ENCODE measurements at places on chromosomes 5 and 9.

DNA sequence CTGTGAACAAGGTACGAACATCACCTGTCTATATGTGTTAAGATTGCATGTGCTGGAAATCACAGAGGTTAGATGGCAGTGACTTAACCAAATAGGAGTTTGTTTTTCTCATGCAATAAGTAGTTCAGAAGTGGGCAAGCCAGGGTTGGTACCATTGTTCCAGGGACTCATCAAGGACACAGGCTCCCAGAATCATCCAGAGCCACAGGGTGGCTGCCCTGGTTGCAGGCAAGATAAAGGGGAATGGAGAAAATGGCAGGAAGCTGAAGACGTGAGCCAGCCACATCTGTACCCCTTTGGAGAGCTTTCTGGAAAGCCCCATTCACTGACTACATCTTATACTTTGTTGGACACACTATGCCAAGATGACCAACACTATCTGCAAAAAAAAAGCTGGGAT is 126.0 kb upstream of the IL12B start:
- DNase-seq, result no peak

GRCh38 chr5:133932441-133933168 is 35.8 kb downstream of the C5orf15 start:
- no peak for DNase-seq

GRCh38 chr9:98865284-98865875 is 57.9 kb downstream of the GALNT12 start:
- DNase-seq, result no peak

DNA sequence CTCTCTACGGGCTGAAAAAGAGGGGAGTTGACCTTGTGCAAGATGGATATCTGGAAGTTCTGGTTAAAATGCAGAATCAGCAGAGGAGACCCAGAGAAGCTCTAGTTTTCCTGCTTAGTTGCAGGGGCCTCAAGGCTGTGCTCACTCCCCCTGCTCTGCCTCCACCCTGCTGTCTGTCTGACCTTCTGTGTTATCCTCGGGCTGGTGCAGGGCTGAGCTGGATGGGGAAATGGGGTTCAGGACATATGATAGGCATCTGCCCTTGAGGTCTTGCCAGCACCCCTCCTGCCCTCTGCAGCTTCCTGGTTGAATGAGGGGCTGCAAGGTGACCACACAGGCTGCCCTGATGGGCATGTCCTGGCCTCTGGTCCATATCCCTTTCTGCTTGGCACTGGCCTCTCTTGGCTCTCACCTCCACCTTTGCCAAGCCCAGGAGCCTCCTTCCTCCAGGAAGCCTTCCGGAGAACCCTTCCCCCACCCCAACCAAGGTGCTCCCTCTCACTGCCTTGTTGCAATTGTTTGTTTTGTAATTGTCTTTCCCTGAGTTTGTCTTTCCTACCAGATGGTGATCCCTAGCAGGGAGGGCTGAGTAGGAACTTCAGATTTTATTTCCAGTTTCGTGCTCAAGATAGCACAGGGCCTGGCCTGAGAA is 1.3 kb downstream of the TMEM268 start:
- DNase-seq, result no peak

GRCh38 chr5:169153405-169153804 is 147.5 kb downstream of the SLIT3 start:
- no peak for DNase-seq

DNA sequence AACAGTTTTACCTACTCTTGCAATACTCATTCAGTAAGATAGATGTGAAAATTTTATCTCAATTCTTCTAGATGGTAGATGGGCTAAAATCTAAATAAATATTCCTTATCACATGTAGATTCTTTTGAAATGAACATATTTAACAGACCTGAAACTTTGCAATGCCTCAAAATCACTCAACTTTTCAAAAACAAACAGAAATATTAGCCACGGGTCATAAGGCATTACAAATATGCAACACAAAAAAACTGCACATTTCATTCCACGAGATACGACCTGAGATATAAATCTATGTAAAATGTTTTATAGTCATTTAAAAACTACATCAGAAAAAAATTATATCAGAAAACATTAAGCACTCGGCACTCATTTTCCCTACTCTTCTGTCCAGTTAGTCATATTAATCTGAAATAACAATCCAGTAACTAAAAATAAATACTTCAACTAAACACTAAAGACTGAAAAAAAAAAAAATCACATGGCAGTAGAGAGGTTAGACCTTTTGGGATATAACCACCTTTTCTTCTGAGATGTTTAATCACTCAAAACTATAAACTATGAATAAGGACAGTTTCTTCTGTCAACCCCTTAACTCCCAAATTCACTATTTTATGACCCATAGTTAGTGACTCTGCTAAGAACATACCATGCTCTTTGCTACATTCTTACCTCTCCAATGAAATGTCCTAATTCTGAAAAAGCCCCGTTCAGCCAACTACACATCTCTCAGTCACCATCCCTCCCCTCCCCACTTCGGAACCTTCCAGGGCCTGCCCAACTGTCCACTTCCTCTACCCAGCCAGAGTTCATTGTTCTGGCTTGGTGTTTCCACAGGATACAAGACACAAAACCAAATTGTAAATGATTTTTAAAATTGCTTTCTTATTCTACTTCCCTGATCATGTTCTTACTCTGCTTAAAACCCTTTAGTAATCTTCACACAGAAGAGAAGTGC is 6.4 kb downstream of the HOMER1 start:
- DNase-seq, result no peak

DNA sequence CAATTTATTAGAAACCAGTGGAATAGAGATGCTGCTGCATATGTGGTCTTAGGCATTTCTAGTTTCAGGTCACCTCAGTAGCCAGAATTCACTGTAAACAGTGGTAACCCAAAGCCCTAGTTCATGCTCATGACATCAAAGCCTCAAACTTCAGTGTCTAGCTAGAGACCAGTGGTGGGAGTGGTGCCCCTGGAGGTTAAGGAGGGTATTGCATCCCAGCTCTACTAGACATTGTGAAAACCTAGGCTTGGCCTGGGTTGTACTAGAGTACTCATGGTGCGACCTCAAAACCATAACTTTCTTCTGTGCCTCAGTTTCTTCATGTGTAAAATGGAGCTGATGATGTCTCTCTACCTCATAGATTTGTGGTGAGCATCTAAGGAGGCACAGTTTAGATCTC is 18.8 kb downstream of the COL5A1 start:
- no peak for DNase-seq

DNA sequence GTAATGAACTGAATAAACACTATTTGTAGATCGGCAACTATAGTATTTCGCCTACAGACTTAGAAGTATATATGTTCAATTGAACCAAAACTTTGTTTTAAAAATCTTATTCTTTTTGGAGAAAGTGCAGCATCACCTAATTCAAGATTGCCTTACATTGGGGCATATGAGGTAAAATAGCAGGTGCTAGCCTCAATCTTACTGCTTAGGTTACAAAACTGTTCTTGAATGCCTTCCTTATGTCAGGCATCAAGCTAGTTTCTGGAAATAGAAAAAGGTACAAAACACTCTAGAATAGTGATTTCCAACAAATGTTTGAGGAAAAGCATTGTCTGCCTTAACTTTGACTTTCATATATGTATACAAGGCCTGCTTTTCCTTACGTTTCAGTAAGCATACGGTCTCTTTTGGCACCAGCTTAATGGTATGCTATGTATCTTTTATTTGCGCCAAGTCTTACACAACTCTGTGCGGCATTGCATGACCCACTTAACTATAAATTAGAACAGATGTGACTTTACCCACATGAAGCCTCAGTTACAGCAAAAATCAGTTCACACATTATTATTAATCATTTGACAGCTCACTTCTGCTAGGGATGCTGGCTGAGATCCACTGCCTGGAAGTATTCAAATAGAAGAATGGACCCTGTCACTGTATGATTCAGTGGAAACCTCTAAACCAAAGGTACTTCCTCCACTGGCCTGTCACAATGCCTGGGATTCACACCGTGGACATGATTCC is 174.1 kb downstream of the PRELID2 start:
- DNase-seq, result no peak

Data from NCI-H2029 treated with DMSO at 0.1 percent for 48 hours (cell line).